B cell (primary cell): ENCODE measurements at places on chromosomes 1 and 21.

DNA sequence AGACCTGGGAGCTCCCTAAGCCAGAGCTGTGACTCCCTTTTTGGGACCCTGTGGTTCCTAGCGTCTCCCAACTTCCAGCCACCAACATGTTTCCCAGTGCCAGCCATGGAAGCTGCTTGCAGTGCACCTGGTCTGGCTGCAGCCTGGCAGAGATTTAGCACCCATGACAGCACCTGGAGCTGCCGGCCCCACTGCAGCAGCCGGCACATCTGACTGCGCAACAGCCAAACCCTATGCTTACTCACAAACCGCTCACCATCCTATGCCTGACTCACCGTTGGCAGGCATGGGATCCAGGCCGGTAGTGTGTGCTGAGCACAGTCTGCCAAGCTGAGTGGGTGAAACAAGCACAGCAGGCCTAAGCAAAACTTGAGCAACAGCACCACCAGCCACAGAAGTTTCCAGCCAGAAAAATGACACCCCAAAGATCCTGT is 435.9 kb upstream of the PRMT6 start:
- no peak for DNase-seq

DNA sequence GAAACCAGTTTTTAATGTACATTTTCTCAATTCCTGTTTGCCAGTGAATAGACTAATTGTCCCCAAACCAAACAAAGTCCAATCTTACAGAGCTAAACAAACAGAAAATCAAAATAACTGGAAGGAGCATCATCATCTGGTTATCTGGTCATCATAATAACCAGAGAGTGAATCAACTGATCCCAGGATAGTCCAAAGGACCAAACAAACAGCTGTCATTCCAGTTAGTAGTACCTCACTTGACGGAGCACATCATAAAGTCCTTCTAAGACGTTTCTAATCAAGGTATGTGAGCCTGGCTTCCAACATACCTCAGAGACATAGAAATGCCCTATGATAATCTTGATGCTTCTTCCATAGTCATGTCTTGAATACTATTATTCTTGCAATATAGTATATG is 240.5 kb downstream of the LTN1 start:
- DNase-seq = no peak

- DNase-seq = no peak
These were observed 29.0 kb downstream of the METTL18 start for GRCh38 chr1:169765580-169766331.

- no peak for DNase-seq
These were observed 54.1 kb upstream of the BCAR3 start for GRCh38 chr1:93735722-93736121.

- no peak for DNase-seq
These were observed 9.2 kb downstream of the UBXN11 start for GRCh38 chr1:26297057-26297790.

GRCh38 chr1:117612517-117613248 is 6.8 kb downstream of the TENT5C start:
- DNase-seq = peak; percentile 56
